ENCODE measurements at places on chromosomes 5 and 9. TPM values are rescaled to one million over a fixed set of nuclear protein-coding genes. Genes with fewer than 3 reads are reported as not detected.

The EDIL3 gene
- 60.1 TPM for total RNA-seq

The CERCAM gene
- 144 TPM for total RNA-seq

The IFNA16 gene
- total RNA-seq, result not detected

The PCDHB8 gene
- not detected for total RNA-seq

The PCDHGA7 gene
- total RNA-seq, result 0.65 TPM

The ZFP2 gene
- total RNA-seq, result 0.39 TPM

The TTC23L gene
- not detected for total RNA-seq

The TPM2 gene
- total RNA-seq, result 464 TPM

The INSL6 gene
- not detected for total RNA-seq

The KIF4B gene
- total RNA-seq, result 0.08 TPM

The PCDHA6 gene
- total RNA-seq, result not detected

The NXNL2 gene
- total RNA-seq, result not detected

The ITGA1 gene
- total RNA-seq, result 53.8 TPM

The BHMT gene
- total RNA-seq, result 0.52 TPM

The KCNT1 gene
- total RNA-seq, result not detected

The ANKRD31 gene
- under 0.01 TPM for total RNA-seq

The EQTN gene
- not detected for total RNA-seq

The PRR16 gene
- total RNA-seq, result 12.0 TPM

The CDKN2B-AS1 gene
- 1.6 TPM for total RNA-seq

The GDF9 gene
- not detected for total RNA-seq

The EGFL7 gene
- 26.7 TPM for total RNA-seq

The SPINK13 gene
- not detected for total RNA-seq

The KIAA1958 gene
- total RNA-seq, result 3.0 TPM

The JAKMIP2 gene
- 3.0 TPM for total RNA-seq

The DRD1 gene
- total RNA-seq, result not detected

The ABO gene
- not detected for total RNA-seq

The NMUR2 gene
- total RNA-seq, result 0.24 TPM

The CD14 gene
- total RNA-seq, result 0.26 TPM

The PCDHGA3 gene
- total RNA-seq, result 0.65 TPM

The SEMA6A gene
- 3.4 TPM for total RNA-seq

The CCDC192 gene
- not detected for total RNA-seq

The PDLIM7 gene
- total RNA-seq, result 216 TPM

The TRMT10B gene
- total RNA-seq, result 2.6 TPM

The FIBCD1 gene
- 4.7 TPM for total RNA-seq

The SLC27A6 gene
- total RNA-seq, result 1.6 TPM

The RNF208 gene
- total RNA-seq, result 0.13 TPM

The PDLIM4 gene
- 141 TPM for total RNA-seq

The ZFP37 gene
- 4.6 TPM for total RNA-seq

The GKAP1 gene
- 0.39 TPM for total RNA-seq

The OLFM1 gene
- 0.16 TPM for total RNA-seq

The CDH6 gene
- total RNA-seq, result 3.4 TPM

The CEMIP2 gene
- 25.6 TPM for total RNA-seq

The SHOC1 gene
- total RNA-seq, result not detected

The PCDH12 gene
- 0.64 TPM for total RNA-seq

The TNFSF15 gene
- 0.08 TPM for total RNA-seq

The PDCD1LG2 gene
- total RNA-seq, result 4.7 TPM

The RETREG1 gene
- total RNA-seq, result 0.16 TPM

The DCANP1 gene
- total RNA-seq, result not detected

The ZNF883 gene
- total RNA-seq, result 2.7 TPM

The PCSK5 gene
- 6.7 TPM for total RNA-seq

The KIF2A gene
- total RNA-seq, result 30.3 TPM

The ANKRD34B gene
- total RNA-seq, result not detected

The CFAP77 gene
- total RNA-seq, result not detected

The ADAMTS6 gene
- 32.3 TPM for total RNA-seq

The GNG10 gene
- total RNA-seq, result 69.5 TPM

The PELO gene
- 16.0 TPM for total RNA-seq

The FBXL7 gene
- 16.7 TPM for total RNA-seq

The PSD2 gene
- total RNA-seq, result not detected

The GNA14 gene
- total RNA-seq, result 0.40 TPM

Data from epithelial cell of alveolus of lung (primary cell).